ENCODE measurements at places on chromosomes 6 and 20.

- DNase-seq: no peak
Observed at GRCh38 chr6:143018955-143019354, 41.7 kb upstream of the AIG1 start.

GRCh38 chr6:7249946-7250643 lies 62.9 kb downstream of the SSR1 start:
- no peak for DNase-seq

DNA sequence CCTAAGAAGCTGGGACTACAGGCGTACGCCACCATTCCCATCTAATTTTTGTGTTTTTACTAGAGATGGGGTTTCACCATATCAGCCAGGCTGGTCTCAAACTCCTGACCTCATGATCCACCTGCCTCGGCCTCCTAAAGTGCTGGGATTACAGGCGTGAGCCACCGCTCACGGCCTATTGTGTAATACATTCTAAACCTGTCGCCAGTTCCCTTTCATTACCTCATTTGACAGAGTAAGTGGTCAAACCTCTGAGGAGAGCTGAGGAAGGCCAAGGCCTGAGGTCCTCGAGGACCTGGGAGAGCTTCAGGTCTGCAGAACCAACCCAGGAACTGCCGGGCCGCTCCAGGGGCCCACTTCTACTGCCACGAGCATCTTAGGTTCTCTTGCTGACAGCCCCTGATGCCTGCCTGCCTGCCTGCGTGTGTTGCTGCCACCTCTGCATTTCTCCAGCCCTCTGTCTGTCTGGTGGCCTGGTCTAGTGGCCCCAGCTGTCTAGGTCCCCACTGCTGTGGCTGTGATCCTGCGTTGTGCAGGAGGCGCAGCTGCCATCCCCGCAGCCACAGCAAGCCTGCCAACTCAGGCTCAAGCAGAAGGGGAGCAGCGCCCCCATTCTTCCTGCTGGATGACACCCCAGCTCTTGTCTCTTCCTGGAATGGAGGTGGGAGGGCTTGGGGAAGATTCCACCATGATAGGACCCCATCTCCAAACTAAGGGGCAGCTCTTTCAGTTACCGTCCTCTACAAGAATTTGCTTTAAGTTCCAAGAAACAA lies 45.3 kb downstream of the PRR18 start:
- no peak for DNase-seq

GRCh38 chr20:6061544-6061943 lies 7.7 kb upstream of the LRRN4 start:
- DNase-seq: no peak

DNA sequence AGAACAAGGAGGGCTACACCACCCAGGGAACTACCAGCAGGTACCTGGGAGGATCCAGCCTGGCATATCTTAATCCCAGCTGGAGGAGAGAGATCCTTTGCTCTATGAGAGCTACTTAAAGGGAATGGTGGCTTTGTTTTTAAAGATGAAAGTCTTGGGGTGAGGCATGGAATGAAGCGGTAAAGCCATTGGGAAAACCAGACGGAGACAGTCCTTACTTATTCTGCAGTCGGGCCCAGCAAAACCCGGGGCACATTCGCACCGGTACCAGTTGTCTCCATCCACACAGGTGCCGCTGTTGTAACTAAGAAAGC lies 30.3 kb downstream of the JAG1 start:
- no peak for DNase-seq

DNA sequence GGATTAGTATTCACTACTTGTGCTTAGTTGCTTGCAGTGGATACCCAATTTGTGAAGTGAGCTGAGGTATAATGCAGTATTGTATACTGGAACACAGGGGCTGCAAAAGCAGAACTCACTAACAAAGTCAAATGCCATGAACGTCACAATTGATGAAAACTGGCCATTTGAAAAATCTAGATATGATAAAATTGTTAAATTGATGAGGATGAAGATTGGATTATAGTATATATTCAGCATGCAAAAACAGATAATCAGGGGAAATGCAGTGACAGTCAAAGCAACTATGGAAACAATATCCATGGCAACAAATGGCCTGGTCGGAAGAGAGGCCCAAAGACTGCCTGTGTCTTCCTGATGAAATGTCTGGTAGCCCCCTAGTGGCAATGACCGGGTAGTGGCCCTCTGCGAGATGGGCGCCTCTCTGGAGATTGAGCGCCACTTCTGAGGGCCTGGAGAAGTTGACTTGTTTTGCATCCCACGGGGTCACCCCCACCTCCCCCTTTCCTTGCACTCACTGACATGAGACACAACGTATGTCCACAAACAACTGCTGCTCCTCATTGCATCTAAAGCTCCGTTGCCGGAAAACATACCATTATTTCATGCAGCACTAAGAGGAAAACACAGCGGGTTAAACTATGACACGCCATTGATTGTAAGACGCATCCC lies 43.6 kb downstream of the C6orf15 start:
- DNase-seq: peak; percentile 60

- DNase-seq: no peak
Observed at GRCh38 chr6:144664281-144664680, 379.1 kb downstream of the UTRN start.

DNA sequence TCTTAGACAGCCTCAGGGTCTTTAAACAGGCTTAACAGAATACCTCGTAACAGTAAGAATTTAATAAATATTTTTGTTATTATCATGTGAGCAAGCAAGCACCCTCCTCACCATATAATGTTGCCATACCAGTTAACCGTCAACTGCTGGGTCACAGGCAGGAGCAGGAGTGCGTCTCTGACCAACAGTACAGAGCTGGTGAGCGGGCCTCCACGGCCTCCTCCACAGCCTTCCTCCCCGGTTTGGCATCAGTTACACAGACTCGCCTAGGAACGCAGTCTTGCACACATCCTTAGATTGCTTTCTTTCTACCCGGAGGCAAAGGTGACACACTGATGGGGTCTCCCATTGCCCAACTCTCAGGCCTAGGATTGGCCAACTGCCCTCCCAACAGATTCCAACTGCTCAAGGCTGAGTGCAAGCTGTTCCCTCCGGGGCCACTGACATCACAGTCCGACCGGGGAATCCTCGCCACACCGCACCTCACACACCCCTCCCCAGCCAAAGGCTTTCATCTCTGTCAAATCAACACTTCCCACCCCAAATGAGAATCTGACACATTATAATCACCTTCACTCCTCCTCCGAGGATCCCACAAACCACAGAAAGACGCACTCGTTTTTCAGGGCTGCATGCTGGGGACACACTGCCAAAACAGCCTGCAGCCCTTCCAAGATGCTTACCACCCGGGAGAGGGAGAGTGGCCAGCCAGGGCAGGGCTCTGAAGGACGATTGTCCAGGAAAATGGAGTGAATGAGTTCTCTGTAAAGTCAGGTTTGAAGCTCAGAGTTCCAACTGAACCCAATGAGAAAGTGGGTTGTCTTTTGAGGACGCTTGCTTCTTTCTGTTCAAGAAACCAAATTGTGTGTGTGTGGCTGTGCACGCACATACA lies 63.2 kb downstream of the PDE10A start:
- no peak for DNase-seq

Data from CD4-positive, alpha-beta T cell treated with Interleukin-1 beta for 1 hour (primary cell).